ENCODE measurements at places on chromosomes 6 and 20. TPM values are rescaled to one million over a fixed set of nuclear protein-coding genes. Genes with fewer than 3 reads are reported as not detected.

The JPH2 gene
- polyA plus RNA-seq = 5.3 TPM

The KIAA1755 gene
- 1.2 TPM for polyA plus RNA-seq

The LIN28B gene
- not detected for polyA plus RNA-seq

The EGFL8 gene
- polyA plus RNA-seq = 13.8 TPM

The NELFCD gene
- 27.6 TPM for polyA plus RNA-seq

The BMP7 gene
- 2.5 TPM for polyA plus RNA-seq

The RAET1G gene
- not detected for polyA plus RNA-seq
